ENCODE measurements at places on chromosomes 6 and 20.

DNA sequence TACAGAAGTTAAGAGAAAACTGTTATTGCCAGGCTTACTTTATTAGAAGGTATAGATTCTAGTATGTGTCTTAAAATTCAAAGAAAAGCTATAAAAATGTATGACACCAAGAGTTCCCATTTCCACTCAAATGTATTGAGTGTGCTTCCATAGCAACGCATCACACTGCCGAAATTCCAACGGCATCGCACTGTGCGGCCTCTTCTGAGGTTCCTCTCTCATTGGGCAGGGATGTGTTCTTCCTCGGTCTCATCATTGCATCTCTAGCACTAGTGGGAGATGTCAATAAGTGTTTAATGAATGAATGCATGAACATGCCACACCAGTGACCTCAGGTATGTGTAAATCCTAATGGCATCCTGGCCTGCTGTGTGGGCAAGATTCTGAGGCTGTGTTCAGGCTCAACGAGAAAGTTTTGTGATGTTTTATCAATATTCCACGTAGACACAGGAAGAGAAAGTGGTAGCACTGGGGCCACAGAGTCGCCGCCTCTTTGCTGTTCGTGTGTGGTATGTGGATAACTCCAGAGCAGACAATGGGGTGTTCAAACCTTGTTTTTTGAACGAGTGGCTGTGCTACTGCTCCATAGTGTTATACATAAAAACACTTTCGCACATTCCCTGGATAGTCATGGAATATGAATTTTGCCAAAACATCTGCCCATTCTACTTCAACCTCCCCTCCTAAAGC lies 171.6 kb downstream of the ADGB start:
- DNase-seq: no peak

DNA sequence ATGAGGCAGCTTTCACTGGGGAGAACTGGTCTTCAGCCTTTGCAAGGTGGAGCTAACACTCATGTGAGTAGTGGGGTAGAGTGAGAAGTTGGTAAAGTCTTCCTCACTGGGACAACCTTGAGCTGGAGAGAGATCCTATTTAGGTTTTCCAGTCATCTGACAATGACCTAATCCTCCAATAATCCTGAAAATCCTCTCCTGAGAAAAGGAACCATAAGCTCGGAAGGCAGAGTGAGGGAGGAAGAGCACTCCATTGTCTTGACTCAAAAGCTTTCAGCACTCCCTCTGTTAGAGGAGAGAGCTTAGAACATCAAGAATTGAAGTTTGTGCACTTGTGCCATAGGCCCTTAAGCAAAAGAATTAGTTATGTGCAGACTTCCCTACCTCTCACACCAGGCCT lies 77.8 kb downstream of the TRAM2 start:
- no peak for DNase-seq

GRCh38 chr6:79602859-79603258 lies 28.3 kb upstream of the SH3BGRL2 start:
- DNase-seq: no peak

GRCh38 chr6:38354037-38354381 lies 285.7 kb downstream of the BTBD9 start:
- no peak for DNase-seq

DNA sequence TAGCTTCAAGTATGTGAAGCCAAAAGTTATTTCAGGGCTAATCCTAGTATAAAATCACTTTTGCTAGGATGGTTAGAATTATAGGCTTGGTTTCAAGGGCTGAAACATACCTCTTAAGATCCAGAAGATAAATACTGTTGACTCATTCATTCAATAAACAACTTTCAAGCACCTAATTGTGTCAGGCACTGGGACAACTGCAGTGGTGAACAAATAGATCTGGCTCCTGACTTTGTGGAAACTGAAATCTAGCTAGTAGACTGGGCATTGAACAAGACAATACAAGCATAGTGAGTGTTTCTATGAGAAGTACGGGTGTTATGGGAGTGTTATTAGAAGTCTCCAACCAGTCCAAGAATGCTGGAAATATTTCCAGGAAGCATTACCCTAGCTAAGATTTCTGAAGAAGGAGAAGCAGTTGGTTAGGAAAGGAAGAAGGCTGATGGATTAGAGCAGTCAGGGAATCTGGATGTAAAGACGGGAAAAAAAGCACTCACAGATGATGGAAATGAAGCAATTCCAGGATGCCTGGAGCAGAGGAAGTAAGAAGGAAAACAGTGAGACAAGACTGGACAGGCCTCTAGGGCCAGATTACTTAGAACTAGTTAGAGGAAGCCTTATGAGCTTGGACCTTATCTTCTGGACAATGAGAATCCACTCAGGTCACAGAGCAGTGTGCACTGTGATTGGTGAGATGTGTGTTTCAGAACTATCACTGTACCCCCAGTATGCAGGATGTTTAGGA lies 132.6 kb upstream of the RAB32 start:
- DNase-seq: no peak

DNA sequence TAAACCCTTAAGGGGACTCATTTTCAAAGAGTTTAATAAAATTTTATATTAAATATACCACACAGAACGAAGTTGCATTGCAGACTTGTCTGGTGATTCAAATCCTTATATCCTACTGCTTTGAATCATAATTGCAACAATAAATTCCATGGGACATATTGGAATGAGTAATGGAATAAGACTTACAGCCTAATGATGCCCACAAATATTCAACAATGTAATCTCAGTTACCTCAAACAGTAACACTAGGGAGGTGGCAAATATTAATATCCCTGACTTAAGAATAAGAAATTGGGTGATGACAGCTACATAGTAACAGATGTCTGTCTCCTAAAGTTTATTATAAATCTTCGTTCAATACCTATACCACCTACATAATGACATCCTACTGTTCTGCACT lies 52.6 kb downstream of the BMP5 start:
- DNase-seq: no peak

All from smooth muscle cell of the brain vasculature (primary cell).